Natural killer cell (primary cell): ENCODE measurements at places on chromosomes 13 and 19. TPM values are rescaled to one million over a fixed set of nuclear protein-coding genes. Genes with fewer than 3 reads are reported as not detected.

Gene MYPOP
- total RNA-seq: 7.2 TPM

Gene HS6ST3
- not detected for total RNA-seq

Gene HIPK4
- total RNA-seq: 0.29 TPM

Gene PRRG2
- total RNA-seq: not detected

Gene CGB1
- total RNA-seq: not detected

DNA sequence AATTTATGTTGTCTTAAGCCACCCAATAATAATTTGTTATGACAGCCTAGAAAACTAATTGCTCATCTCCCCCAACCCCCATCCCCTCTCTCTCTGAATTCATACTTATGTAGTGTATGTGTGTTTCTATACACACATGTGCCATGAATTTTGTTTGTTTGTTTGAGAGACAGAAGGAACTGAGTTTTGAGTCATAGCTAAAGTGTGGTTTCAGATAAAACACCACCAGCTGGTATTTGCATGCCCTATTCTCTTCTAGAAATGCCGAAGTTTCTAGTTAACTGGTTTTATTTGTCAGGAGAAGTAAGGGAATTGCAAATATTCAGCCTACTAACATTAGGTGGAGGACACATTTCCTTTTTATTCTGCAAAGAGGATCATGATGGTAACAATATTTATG, 17.4 kb upstream of the LILRA2 start:
- no peak for DNase-seq

- no peak for DNase-seq
Measured at GRCh38 chr13:66780814-66781213, 449.3 kb downstream of the PCDH9 start.

- no peak for DNase-seq
Measured at GRCh38 chr19:13782537-13782936, 8.3 kb downstream of the C19orf53 start.

DNA sequence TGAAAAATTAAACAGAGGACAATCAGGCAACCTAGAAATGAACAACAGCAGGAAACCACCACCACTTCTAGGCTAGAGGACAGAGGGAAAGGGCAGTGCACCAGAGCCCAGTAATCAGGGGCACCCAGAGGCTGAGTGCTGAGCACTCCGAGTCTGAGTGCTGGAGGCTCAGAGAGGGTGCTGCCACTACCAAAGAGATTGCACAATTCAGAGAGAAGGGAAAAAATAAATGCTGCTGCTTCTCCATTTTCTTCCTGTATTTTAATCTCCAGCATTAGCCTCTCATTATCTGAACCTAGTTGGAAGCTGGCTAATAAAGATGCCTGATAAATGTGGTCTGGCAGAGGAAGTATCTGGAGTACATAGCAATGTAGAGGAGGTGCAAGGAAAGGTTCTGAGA, 11.8 kb upstream of the ZNF175 start:
- DNase-seq: no peak

- no peak for DNase-seq
Measured at GRCh38 chr13:21461131-21461530, 2.0 kb upstream of the ZDHHC20 start.

DNA sequence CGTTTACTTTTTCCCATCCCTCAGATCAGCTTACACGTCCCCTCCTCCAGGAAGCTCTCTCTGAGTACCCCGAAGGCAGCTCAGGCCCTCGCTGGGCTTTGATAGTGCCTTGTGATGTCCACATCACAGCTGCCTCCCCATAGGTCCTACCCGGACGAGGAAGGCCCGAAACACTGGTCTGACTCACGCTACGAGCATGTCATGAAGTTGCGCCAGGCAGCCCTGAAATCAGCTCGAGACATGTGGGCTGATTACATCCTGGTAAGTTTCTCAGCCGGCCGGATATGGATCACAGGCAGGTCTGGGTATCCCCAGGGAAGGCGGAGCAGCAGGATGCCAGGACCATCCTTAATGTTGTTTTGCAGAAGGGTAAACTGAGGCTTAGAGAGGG, 4.8 kb downstream of the COLGALT1 start:
- no peak for DNase-seq

DNA sequence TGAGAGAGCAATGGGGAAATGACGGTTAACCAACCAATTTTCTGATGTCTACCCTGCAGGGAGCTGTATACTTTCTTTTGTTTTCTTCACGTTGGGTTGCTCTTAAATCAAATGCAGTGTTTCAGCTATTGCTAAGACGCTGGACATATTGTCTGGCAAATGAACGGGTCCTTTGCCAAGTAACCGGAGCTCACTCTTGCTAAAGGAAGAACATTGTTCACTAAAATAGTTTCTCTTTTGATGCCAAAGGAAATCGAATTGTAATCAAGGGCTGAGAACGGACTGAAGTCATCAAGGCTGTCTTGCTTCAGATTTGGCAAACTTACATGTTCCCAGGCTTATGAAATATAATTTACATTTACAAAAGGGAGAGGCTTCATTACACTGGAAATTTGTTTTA, 142.3 kb upstream of the ARGLU1 start:
- DNase-seq: no peak
